ENCODE measurements at places on chromosomes 1 and 21.

- no peak for DNase-seq
These were observed 65.6 kb downstream of the UCHL5 start for GRCh38 chr1:192993426-192994085.

DNA sequence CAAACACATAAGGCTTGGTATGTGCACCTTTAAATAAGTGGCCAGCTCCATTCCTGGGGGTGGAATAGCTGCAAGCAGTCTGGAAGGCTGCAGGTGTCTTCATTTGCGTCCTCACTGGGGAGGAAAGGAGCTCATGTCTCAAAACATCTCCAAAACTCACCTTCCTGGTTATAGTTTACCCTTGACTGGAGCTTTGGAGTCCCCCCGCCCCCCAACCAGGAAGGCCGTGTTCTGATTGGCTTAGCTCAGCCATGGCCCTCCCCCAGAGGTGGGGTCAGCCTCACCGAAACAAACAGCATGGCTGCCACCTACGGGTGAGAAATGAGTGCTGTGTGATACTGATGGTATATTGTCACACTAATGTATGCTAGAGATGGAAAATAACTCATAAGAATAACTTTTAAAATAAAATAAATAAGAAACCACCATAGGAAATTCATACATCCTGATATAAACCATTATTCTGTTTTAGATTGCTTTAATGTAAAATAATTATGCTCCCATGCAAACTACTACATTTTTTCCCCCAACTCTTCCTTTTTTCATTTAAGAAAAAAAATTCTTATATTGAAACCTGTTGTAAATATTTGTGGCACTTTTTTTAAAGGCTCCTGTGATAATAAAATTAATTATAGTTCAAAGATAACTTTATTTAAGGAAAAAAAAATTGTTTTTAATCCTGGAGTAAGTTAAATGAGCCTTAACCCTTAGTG is 90.8 kb downstream of the ZP4 start:
- no peak for DNase-seq

DNA sequence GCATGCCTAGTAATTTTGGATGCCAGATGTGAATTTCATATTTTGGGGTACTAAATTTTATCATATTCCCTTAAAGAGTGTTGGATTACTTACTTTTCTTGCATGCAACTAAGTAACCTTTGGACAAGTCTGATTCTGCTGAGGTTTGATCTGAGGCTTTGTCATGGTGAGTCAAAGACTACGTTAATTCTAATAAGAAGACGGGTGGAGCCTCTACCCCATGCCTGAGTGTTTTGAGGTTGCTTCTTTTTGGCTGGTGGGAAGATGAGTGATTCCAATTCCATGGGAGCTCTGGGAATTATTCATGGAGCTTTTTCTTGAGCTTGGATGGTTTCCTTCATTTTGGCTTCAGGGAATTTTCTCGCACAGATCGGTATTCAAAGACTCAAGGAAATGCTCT is 11.6 kb upstream of the PCP4 start:
- DNase-seq: no peak

DNA sequence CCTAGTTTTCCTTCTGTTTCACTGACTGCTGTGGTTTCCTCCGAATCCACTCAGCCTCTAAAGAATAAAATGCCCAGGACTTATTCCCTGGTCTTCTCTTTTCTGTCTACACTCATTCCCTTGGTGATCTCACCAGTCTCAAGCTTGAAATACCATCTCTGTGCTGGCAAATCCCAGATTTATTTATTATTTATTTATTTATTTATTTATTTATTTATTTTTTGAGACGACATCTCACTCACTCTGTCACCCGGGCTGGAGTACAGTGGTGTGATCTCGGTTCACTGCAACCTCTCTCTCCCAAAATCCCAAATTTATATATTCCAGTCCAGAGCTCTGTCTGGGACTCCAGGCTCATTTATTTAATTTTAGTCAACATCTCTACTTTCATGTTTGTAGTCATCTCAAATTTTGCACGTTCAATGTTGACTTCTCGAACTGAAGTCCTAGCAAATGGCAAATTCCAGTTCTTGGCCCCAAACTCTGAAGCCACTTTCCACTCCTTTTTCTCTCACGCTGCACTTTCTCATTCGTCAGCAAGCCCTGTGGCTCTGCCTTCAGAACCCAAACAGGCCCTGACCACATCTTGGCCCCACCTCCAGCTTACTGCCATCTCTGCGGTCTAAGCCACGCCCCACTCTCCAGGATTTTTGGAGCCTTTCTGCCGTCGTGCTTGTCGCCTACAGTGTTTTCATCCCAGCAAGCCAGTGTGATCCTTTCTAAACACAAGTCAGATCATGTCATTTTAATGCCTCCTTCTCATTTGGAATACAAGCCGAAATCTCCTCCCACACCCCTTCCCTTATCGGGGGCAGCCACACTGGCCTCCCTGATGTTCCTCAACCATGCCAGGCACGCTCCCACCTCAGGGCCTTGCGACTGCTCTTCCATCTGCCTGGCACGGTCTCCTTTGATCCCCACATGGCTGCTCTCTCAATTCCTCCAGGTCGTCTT is 14.2 kb upstream of the TENT5B start:
- DNase-seq: no peak

DNA sequence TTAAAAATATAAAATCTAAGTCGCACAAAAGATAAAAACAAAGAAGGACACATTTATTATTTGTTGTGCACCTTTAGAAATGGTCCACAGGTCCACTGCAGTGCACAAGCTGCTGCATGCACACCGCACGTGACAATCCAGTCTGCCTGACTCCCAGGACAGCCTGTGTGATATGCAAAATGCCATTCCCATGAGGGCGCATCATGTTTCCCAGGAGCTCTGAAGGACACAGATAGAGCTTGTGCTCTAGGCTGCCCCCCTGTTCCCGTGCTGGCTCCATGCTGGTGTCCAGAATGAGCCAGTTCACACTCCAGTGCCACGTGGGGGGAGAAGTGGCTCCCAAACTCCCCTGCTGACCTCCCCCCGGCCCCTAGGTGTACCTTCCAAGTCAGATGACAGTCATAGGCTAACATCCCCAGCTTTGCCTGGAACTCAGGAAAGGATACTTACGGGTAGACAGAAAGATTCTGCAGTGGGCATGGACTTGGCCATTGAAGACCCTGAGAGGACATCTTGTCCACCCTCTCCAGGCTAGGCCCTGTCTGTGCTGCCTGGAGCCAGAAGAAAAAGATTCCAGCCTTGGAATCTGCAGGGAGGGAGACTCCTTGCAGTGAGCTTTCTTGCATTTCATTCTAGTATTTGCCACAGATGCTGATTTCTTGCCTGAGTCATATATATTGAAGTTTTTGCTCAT is 26.3 kb downstream of the RAB7B start:
- no peak for DNase-seq

DNA sequence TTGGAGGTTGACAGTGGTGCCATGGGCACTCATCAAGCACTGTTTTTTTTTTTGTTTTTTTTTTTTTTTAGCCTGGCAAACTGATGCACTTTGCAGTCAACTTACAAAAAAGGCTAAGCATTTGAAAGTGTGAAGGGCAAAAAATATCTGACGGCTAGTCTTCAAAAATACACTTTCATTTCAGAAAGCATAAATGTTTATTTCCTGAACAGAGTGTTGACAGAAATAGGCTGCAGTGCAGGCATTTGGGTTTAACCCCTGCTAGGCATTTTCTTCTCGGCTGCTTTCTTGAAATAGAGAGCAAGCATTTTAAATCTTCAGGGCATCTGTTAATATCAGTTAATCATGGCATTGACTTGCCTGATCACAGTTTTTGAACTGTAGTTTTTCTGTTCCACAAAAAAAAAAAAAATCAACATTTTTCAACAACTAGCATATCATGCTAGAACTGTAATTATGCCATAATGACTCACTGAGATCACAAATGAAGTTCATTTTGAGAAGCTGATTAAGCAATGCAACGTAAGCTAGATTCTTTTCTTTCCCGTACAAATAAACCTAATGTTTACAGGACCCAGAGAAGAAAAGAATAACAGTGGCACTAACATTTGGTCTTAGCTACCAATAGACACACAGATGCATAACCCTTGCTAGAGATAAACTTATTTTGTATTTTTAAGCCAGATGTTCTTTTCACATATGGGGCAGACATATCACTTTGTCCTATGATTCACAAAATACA is 100.4 kb upstream of the USH2A start:
- no peak for DNase-seq

GRCh38 chr21:44400791-44401385 is 47.5 kb downstream of the TRPM2 start:
- DNase-seq: no peak

DNA sequence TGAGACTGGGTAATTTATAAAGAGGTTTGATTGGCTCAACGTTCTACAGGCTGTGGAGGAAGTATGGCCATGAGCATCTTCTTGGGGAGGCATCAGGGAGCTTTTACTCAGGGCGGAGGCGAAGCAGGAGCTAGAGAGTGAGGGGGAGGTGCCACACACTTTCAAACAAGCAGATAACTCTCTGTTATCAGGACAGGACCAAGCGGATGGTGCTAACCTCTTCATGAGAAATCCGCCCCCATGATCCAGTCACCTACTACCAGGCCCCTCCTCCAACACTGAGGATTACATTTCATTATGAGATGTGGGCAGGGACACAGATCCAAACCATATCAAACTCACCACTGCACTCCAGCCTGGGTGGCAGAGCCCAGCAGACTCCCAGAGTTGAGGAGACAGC is 11.5 kb upstream of the LRRC47 start:
- no peak for DNase-seq

DNA sequence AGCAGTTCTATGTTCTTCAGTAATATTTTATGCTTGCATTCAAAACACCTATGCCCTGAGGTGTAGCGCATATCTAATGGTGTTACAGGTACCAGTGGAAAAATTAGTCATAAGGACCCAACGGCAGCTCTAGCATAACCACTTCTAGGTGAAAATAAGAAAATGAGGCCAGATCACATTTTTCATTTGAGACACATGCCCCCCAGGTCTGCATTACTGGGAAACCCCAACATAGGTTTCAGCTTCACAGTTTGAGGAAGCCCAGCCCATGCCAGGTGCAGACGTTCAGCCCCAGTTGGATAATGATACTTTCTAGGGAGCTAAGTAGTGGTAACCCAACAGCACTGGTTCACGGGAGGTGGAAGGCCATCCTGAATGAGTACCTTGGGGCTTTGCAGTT is 129.8 kb downstream of the CNIH3 start:
- DNase-seq: no peak

DNA sequence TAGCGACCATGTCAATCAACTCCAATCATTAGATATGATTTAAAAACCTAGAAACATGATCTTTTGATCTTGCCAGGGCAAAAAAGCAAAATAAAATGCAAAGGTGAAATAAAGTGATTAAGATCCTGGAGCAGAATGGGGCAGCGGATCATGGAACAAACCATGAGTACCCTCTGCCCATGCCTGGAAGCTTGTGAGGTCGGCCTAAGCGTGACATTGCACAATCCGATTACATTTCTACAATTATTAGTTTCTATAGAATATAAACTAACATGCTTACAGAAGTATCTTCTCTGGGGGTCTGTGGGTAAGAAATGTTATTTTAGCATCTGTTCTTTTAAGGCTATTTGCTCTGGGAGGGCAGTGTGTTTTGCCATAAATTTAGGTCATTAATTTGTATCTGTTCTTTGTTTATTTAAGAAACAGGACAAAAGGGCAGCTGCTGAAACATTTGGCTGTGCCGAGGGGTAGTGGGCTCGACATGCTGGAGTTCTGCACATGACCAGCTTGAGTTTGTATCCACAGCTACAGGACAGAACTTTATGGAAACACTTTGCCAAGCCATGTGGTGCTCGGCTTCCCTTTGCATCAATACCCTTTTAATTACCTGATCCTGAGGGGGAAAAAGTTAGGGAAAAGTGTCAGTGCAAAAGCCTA is 55.9 kb downstream of the ZBTB18 start:
- no peak for DNase-seq

GRCh38 chr1:231583376-231583775 is 43.2 kb upstream of the DISC1 start:
- no peak for DNase-seq

DNA sequence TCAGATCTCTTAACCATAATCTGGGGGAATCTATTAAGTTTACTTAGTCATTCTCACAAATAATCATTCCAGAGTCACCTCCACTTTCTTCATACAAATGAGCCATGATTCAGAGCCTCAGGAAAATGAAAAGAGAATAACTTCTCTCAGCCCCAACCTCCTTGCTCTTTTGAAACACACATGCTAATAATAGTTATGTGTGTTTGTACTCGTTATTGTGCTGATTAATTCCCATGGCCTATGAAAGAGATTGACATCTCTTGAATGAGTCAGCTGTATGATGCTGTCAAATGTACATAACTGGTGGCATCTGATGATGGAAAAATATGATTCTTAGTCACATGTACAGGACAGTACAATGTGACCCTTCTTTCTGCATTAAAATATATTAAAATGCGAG is 41.5 kb downstream of the DTL start:
- DNase-seq: no peak

DNA sequence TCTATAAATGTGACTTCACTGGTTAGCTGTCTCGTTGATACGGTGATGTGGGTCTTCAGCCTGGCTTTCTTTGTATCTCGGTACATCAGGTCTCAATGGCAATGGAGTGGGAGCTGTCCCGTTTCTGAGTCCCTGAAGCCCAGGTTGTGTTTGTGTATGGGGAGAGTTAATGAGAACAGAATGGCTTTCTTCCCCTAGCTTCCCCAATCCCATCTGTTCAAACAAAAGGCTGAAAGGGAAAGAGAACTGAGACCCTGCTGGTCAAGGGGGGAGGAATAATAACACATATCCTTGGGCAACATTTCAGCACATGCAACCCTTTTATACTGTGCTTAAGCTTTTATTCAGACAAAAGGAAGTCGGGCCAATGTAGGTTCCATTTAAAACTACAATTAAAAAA is 28.4 kb upstream of the CASQ2 start:
- DNase-seq: no peak

GRCh38 chr1:24108334-24109165 is 3.4 kb downstream of the MYOM3 start:
- peak; percentile 60 for DNase-seq

GRCh38 chr21:45141507-45141906 is 67.1 kb downstream of the ADARB1 start:
- DNase-seq: no peak

- no peak for DNase-seq
These were observed 103.7 kb downstream of the AK5 start for GRCh38 chr1:77385551-77385950.

DNA sequence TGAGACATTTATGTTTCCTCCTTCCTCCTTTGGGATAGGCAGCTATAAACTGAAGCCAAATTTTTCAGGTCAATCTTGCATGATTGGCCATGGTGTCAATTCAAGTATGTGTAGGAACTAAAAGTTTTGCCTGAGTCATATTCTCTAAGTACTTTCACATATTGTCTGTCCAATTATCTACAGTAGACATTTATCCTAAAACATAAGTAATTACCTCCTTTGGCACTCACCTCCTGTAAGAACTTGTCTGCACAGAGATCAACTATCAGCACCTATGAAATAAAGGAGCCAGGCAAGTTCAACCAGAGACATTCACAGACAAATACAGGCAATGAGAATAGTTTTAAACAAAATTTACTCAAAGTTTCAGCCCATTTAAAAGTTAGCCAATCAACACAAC is 14.2 kb upstream of the BCAS2 start:
- no peak for DNase-seq

Measured in GM04503 (cell line).